D341Med (cell line): ENCODE measurements at places on chromosomes 7 and 10.

DNA sequence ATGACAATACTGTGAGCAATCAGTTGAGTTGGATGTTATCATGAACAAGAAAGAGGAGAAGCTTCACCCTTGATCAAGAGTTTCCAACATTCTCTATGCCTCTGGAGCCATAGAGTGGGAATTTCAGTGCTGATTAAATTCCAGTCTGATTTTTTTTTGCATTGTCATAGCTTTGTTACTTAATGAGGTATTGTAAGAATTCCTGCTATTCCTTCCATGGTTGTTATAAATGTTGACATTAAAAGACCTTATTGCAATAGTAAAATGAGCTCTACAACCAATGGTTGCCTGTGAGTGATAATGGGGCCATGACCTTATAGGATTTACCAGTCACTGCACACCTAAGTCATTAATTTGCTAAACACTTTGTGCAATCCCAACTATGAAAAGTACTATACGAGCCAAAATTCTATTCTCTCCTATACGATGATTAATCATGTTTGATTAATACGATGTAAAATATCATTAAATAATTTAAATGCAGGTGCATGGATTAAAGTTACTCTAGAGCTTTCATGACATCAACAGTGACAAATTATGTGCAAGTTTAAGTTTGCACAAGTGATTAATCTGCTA lies 353.2 kb upstream of the KLF6 start:
- no peak for DNase-seq

DNA sequence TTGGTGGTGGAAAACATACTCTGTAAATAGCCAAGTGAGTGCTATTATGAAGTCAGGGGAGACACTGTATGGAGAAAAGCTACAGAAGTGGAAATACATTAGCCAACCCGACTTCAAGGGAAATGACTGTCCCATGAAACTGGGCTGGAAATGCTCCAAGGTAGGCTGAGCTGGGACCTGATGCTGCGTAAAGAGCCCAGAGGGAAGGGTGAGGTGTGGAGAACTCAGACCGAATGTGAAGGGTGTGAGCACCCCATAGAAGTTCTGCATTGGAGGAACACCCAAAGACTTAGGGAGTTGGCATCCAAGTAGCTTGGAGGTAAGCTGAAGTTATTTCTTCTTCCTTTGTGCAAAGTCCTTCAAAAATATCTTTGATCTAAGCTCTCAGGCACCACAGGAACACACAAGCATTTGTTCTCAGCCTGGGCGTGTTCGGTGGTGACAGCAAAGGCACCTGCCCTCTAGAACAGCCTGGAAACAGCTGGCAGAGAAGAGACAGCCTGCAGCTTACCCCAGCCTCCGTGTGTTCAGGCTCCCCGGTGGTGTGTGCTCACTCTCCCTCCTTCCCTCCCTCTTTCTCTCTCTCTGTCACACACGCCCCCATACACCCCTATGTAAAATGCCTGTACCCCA lies 19.1 kb upstream of the GJD4 start:
- no peak for DNase-seq

DNA sequence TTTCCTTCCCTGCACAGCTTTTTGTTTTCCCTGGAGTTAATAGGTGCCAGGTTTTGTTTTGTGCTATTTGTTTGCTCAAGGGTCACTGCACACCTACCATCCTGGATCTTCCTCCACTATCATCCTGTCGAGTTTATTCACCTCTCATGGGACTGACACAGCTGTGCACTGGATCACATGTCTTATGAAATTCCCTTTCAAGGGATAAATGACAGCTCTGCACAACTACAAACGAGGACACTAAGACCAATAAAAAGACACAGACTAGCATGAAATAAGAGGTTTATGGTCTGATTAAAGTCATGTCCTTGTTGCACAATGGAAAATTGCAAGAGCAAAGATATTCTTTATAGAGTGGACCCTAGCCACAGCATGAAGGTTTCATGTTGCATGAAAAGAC lies 76.7 kb upstream of the SFMBT2 start:
- DNase-seq = no peak

- DNase-seq = no peak
Measured at GRCh38 chr10:37885850-37886249, 28.4 kb upstream of the ZNF248 start.

DNA sequence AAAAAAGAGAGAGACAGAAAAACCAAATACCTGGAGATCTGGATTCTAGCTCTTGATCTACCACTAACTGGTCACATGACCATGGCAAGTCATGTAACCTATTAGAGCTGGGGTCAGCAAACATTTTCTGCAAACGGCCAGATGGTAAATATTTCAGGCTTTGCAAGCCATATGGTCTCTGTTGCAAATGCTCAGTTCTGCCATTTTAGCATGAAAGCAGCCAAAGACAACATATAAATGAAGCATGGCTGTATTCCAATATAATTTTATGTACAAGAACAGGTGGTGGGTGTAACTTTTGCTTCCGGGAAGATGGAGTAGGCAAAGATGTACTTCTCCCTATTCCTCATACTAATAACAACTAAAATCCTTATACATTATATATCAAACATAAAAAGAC lies 6.7 kb downstream of the FRA10AC1 start:
- no peak for DNase-seq

- DNase-seq = no peak
Measured at GRCh38 chr10:113442336-113442735, 110.5 kb upstream of the HABP2 start.

- no peak for DNase-seq
Measured at GRCh38 chr7:70573696-70574095, 558.2 kb upstream of the GALNT17 start.

DNA sequence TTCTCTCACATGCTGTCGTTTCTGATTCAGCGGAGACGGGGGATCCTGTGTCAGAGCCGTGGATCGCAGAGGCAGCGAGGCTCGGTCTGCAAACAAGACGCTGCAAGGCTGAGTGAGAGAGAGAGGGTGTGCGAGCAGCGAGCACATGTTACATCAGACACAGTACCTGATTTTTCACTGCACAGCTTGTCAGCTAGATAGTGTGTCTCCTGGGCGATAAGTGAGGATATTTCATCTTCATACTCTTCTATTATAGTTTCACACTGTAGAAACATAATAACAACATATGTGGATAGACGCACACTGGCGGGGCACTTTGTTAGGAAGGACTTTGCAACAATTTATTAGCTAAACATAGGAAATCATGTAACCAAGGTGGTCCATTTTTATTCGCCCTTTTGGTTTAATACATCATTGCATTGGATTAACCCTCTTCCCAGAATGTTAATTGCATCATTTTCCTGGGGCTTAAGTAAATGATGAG lies 39.5 kb downstream of the CNPY1 start:
- no peak for DNase-seq

DNA sequence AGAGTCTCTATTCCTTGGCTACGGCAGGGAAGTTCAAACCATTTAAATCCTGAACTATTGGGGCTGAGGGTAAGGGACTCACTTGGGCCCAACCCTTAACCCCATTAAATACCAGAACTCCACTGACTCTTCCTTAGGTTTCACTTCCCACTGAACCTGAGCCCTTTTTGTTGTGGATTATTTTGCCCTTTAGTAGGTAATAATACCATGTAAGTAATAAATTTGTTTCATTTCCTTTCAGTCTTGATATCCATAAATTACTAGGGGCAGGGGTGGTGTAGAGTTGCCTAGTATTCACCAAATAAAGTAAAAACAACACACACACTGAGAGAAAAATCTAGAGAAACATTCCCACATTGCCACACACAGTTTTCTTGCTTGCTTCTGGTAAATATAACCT lies 352.0 kb downstream of the PCDH15 start:
- DNase-seq = no peak

DNA sequence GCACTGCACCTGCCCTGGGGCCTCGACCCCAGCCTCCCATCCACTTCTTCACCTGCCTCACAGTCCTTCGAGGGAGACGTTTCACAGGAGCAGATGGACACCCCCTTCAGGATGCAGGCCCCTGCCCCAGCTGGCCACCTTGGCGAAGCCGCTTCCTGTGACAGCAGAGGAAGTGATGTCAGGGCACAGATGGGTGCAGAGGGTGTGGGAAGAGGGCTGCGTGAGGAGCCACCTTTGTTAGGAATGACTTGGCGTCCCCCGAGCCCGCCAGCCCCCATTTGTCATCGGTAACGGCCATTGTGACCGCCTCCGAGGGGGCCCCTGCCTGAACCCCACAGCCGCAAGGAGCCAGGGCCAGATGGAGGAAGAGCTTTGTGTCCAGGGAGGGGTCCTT lies 47.4 kb upstream of the SLC29A3 start:
- no peak for DNase-seq

DNA sequence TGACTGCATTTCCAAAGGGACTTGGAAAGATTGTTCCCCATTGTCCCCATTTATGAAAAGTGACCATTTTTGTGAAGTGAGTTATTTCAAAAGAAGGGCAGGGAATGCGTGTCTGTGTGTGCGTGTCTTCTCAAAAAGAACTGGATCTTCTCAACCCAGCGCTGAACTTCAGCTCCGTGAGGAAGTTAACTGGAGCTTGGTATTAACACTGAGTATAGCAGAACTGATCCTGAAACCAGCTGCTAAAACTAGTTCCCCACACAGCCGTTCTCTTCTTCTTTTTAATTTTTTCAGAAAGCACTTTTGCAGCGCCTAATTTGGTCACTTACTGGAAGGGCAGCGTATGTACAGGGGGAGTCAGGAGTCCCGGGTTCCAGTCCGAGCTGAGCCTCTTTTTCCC lies 45.8 kb upstream of the PLEKHA1 start:
- DNase-seq = no peak

DNA sequence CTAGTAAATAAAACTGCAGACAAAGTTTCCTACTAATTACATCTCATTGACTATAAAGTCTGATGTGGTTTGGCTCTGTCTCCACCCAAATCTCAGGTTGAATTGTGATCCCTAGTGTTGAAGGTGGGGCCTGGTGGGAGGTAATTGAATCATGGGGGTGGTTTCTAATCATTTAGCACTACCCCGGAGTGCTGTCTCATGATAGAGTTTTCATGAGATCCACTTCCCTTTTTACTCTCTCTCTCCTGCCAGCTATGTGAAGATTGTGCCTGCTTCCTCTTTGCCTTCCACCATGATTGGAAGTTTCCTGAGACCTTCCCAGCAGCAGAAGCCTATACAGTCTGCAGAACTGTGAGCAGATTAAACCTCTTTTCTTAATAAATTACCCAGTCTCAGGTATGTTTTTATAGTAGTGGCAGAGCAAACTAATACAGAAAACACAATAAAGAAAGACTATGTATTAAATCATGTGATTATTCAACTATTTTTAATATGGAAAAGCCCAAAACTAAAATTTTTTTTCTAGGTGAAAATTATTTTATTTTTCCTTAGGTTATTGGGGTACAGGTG lies 232.1 kb downstream of the FZD1 start:
- DNase-seq = no peak

GRCh38 chr10:6101181-6101580 lies 12.3 kb downstream of the RBM17 start:
- DNase-seq = no peak

DNA sequence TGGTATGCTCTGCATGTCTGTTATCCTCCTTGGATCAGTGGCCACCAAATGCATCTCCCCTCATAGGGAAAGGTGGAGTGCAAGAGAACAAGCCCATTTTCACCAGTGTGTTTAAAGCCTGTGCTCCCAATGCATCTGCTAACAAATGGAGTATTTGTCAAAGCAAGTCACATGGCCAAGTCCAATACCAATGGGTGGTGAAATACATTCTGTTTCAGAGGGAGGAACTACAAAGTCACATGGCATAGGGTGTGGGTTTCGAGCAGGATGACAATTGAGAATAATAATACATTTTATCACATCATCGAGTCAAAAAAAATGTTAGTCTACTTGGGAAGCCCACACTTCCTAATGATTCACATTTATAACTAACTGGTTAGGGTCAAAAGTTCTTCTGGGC lies 62.7 kb downstream of the SUGCT start:
- no peak for DNase-seq

- peak; percentile 63 for DNase-seq
Measured at GRCh38 chr7:129376076-129376777, 58.0 kb upstream of the STRIP2 start.

- DNase-seq = peak; percentile 57
Measured at GRCh38 chr10:79179164-79179956, 110.6 kb downstream of the ZMIZ1 start.

DNA sequence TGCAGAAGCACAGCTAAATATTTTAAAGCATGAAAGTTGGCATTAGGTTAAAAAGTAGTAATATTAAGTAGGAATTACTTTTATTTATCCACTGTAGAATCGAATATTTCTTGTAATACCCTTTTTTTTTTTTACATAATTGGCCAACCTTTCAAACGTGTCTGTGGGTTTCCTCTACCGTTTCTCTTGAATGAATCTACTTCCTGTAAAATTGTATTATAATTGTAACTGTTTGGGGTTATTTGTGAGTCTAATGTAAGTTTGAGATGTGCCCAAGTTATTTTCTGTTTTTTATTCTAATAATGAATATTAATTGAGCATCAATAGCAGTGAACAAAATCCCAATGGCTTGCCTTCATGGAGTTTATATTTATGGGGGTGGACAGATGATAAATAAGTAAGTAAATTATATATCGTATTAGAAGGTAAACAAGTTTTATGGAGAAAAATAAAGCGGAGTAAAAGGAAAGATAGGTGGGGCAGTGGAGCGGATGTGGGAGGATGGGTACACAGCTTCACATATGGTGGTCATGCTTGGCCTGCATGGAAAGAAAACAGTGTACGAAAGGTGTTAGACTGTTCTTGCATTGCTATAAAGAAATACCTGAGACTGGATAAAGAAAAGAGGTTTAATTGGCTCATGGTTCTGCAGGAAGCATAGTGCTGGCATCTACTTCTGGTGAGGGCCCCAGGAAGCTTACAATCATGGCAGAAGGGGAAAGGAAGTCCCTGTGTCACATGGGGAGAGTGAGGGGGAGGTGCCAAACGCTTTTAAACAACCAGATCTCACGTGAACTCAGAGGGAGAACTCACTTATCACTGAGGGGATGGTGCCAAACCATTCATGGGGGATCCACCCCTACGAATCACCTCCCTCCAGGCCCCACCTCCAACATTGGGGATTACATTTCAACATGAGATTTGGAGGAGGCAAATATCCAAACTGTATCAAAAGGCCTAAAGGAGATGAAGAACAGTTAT lies 5.4 kb downstream of the TSPAN13 start:
- no peak for DNase-seq

DNA sequence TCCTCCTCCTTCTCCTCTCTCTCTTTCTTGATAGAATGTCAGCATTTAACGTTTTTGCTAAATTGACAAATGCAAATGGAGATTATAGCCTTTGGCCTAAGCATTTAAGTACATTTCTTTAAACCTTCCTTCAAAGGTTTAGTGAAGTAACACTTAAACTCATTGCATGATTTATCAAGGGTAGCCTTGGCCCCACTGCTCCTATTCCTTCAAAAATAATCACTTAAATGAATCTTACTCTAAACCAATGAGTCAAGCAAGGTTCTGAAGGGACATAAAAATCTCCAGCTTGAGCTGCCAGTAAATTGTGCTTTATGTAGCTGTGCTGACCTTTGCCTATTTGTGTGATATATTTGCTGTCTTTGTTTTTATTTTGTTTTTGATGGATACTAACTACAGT lies 358.5 kb upstream of the AKR1E2 start:
- no peak for DNase-seq
